ENCODE measurements at places on chromosomes 2 and 18.

- peak; percentile 57 for DNase-seq
Measured at GRCh38 chr18:77114415-77115191, 18.0 kb downstream of the MBP start.

- DNase-seq = no peak
Measured at GRCh38 chr18:43514747-43515146, 237.5 kb upstream of the SYT4 start.

- no peak for DNase-seq
Measured at GRCh38 chr2:88450186-88450585, 2.3 kb downstream of the FOXI3 start.

GRCh38 chr2:219124381-219125110, 36.1 kb downstream of the NHEJ1 start:
- DNase-seq = no peak

GRCh38 chr18:62788876-62789275, 73.5 kb downstream of the PHLPP1 start:
- no peak for DNase-seq

DNA sequence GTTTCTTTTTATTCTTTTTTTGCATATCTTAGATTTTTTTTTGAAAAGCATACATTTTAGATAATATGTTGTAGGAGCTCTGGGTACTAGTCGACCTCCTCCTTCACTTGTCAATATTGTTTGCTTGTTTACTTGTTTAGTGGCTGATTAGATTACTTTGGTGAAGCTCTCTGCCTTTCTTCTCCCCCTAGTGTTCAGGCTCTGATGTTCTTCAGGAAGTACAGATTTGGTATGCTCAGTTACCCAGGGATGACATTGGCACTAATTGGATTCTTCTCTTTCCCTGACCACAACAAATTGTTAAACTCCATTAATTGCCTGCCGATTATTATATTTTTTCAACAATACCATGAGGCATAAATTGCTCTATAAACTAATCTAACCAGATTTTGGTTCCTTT, 491.2 kb downstream of the SUCLG1 start:
- DNase-seq = no peak

GRCh38 chr2:62145478-62146100, 50.3 kb upstream of the B3GNT2 start:
- no peak for DNase-seq

DNA sequence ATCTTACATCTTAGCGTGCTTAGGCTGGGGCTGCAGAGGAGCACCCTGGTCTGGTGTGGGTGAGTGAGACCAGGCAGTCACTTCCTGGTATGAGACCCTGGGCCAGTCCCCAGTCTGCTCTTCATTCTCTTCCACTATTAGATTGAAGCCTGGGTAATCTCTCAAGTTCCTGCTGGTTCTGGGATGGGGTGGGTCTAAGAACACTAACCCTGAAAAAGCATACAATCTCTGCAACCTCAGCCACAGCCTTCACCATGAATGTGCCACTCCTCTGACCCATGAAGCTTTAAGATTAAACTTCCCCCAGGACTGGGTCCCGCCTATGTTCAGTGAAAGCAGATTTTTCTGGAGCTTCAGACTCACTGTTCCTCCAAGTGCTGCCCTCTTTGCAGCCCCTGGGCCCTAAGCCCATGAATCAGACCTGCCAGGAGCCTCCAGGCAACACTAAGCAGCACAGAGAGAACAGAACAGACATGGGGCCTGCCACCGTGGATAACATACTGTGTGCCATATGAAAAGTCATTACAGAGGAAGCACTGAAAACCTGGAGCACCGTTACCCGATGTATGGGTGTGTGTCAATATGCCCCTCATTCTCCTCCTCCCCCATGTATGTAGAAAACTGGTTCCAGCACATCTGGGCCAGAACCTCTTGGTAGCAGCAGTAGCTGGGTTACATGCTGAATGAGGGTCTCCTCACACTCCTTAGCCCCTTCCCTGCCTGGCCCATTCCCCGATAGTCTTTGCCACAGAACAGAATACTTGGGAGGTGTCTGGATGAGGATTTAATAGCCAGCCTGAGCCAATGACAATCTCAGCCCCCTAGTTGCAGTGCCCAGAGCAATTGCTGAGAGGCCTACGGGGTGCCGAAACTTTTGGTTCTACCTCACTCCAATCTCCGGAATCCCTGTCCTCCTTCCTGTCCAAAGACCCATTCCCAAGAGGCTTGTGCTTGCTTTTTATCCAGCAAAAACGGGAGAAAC, 2.7 kb upstream of the SIX2 start:
- DNase-seq = no peak

- DNase-seq = no peak
Measured at GRCh38 chr2:121368836-121369235, 83.8 kb upstream of the TFCP2L1 start.

DNA sequence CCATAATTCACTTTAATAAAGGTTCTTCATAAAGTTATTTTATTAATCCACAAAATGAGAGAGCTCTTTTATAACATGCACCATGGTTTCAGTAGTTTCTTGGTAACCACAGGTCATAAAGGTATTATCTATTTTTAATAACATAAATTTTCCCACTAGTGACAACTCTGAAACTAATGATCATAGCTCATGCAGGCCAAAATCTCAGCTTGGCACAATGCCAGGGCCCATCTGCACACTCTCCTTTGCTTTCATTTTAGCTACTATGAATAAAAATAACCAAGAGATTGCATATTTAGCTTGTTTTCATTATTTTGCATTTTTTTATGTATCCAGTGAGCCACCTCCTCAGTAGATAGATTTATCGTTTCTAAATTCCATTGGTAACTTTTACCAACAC, 691.8 kb upstream of the CHAC2 start:
- DNase-seq = no peak

DNA sequence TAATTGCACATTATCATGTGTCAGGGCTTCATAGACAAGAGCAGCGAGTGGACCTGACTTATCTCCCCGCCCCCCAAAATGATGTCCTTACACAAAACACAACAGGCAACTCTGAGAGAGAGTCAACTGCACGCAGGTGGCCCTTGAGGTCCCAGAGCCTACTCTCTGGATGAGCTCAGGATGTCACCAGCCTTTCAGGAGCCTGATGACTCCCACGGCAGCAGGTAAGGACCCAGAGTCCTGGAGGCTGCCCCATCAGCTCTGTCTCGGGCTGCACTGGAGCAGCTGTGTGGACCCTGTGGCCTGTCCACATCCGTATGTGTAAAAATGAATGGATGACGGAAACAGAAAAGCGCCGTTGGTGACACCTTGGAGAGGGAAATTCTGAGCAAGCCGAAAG, 130.9 kb downstream of the HDAC4 start:
- no peak for DNase-seq

- peak; percentile 45 for DNase-seq
Measured at GRCh38 chr2:68121873-68122679, 35.6 kb upstream of the PNO1 start.

- no peak for DNase-seq
Measured at GRCh38 chr18:44855681-44856080, 175.0 kb downstream of the SETBP1 start.

- DNase-seq = no peak
Measured at GRCh38 chr2:46964835-46965560, 49.4 kb upstream of the MCFD2 start.

- no peak for DNase-seq
Measured at GRCh38 chr18:2968606-2969005, 44.3 kb downstream of the LPIN2 start.

GRCh38 chr2:186995092-186995491, 146.1 kb upstream of the ZSWIM2 start:
- peak; percentile 34 for DNase-seq

- no peak for DNase-seq
Measured at GRCh38 chr18:8313043-8313442, 296.2 kb upstream of the RAB12 start.

DNA sequence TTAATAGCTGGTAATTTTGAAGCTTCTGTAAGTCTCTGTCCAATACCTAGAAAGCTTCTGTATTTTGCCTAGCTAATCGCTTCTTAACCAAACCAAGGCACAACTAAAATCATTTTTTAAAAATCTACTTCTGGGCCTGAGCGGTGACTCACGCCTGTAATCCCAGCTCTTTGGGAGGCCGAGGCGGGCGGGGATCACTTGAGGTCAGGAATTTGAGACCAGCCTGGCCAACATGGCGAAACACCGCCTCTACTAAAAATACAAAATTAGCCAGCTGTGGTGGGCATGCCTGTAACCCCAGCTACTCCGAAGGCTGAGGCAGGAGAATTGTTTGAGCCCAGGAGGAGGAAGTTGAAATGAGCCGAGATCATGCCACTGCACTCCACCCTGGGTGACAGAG, 148.6 kb upstream of the FIGN start:
- DNase-seq = no peak

- DNase-seq = no peak
Measured at GRCh38 chr18:75497576-75498235, 70.2 kb upstream of the SMIM21 start.

DNA sequence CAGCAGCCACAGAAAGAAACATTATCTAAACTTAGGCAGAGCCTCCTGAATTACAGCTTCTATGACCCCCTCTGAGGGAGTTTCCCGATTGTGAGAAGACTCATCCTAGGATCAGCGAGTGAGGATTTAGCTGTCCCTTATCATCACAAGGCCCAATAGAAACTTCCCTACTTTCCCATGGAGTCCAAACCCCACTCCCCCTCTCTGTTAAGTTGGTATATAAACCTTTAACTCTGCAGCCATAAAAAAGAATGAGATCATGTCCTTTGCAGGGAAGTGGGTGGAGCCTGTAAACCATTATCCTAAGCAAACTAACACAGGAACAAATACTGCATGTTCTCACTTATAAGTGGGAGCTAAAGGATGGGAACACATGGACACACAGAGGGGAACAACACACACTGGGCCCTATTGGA, 78.8 kb downstream of the MYL12B start:
- no peak for DNase-seq

DNA sequence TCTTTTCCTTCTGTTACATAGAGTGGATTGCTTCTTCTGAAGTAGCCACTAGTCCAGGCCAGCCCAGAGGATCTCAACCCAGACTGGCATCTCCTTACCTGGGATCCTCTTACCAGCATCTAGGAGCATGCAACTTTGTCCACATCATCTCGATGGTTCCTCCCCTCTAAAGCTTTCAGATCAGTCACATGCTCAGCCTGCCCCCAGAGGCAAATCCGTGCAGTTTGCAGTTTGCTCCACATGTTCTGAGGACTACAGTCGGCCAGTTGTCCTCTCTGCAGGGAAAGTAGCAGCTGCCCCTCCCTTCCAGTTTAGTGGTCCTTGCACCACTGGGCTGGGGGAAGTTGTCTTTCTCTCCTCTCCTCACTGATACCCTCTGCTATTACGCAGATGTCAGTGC, 259.8 kb upstream of the APCDD1 start:
- no peak for DNase-seq

DNA sequence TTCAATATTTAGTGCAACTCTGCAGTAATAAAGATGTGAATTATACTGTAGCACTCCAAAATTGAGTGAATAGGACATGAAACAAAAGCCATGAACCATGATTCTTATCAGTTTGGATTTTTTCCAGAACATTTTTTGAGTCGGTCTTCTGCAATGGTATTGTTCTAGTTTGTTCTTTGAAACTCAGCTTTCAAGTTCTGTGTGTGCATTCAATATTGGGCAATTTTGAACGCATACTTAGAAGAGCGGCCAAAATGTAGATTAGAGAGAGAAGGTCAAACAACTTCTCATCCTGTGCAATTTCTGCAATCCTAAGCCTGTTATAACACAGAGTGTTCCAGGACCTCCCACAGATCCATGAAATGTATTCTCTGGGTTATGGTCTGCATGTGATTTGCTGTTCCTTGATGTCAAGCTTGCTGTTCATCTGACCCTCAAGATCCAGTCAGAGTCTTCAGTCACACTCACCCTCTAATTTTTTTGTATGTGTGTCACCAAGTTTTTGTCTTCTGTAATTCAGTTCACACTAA, 48.3 kb downstream of the TSPYL6 start:
- no peak for DNase-seq

- no peak for DNase-seq
Measured at GRCh38 chr2:241039416-241039815, 41.0 kb downstream of the SNED1 start.

- no peak for DNase-seq
Measured at GRCh38 chr2:118814368-118814767, 33.1 kb downstream of the EN1 start.

DNA sequence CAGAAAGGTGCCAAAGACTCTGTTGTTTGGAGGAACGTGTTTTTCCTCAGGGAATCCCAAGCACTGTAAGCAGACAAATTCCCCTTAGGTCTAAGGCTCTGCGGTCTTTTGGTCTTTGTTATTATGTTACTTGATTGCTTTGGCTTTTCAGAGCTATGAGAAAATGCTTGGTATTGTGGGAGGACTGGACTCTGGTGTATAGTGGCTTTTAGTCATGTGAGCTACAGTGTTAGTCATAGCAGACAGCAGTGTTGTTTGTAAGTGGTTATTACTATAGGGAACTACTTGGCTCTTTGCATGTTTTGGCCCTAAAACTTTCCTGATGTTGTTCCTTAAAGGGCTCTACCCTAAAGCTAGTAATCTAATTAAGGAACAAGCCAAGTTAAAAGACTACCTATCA, 956.2 kb upstream of the LRATD1 start:
- peak; percentile 29 for DNase-seq

DNA sequence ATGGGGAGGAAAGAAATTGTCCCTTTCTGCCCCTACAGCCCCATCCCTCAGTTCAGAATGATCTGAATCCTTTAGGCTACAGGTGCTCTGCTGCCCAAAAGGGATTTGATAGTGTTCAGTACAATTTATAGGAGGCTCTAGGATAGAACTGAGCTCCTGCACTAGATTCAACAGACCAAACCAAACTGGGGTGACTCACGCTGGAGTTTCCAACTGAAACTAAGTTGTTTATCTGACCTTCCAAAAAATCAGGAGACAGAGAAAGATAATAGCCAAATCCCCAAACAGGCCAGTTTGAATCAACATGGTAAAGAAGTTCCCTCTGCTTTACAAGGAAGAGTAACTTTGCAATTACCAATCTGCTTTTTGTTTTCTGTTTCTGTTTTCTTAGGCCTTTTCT, 72.7 kb upstream of the MBOAT2 start:
- no peak for DNase-seq

- DNase-seq = no peak
Measured at GRCh38 chr2:42348113-42348805, 12.8 kb downstream of the COX7A2L start.
